ENCODE measurements at places on chromosomes 3 and 15. TPM values are rescaled to one million over a fixed set of nuclear protein-coding genes. Genes with fewer than 3 reads are reported as not detected.

GRCh38 chr15:67980773-67981685, 73.1 kb upstream of the PIAS1 start:
- no peak overlapping the region for H3K27ac ChIP-seq
- no peaks in the 10 kb centered on the region for H3K36me3 ChIP-seq
- DNase-seq: no peak

GRCh38 chr3:144444546-144444945, 472.9 kb downstream of the DIPK2A start:
- no peaks in the 10 kb centered on the region for H3K27me3 ChIP-seq
- no peak for DNase-seq
- no peak overlapping the region for H3K4me3 ChIP-seq
- no peaks in the 10 kb centered on the region for H3K36me3 ChIP-seq

Gene GP9
- 2.6 TPM for total RNA-seq

GRCh38 chr15:72902245-72902918, 118.8 kb upstream of the ADPGK start:
- no peak overlapping the region for H3K4me3 ChIP-seq
- no peaks in the 10 kb centered on the region for H3K36me3 ChIP-seq
- H3K27ac ChIP-seq: no peak overlapping the region
- peaks cover 23% of the 10 kb centered on the region for H3K4me1 ChIP-seq

- H3K27me3 ChIP-seq: no peaks in the 10 kb centered on the region
- no peaks in the 10 kb centered on the region for H3K4me1 ChIP-seq
- no peak overlapping the region for H3K27ac ChIP-seq
These were observed 12.6 kb upstream of the LCTL start for GRCh38 chr15:66578286-66578875.

Gene SI
- not detected for total RNA-seq

GRCh38 chr3:100865442-100865841, 127.8 kb downstream of the ABI3BP start:
- H3K4me3 ChIP-seq: no peak overlapping the region
- no peak overlapping the region for H3K27ac ChIP-seq
- H3K36me3 ChIP-seq: no peaks in the 10 kb centered on the region

GRCh38 chr15:30984118-30984517, 7.3 kb downstream of the MTMR10 start:
- H3K27ac ChIP-seq: peak overlapping the region; percentile 37
- H3K4me3 ChIP-seq: peak overlapping the region; percentile 10
- no peaks in the 10 kb centered on the region for H3K27me3 ChIP-seq
- peaks cover 65% of the 10 kb centered on the region for H3K4me1 ChIP-seq
- DNase-seq: no peak

Gene NR2F2
- total RNA-seq: 50.6 TPM

GRCh38 chr3:171851660-171852058, 8.5 kb downstream of the TMEM212 start:
- no peaks in the 10 kb centered on the region for H3K27me3 ChIP-seq
- no peak overlapping the region for H3K27ac ChIP-seq
- H3K36me3 ChIP-seq: no peaks in the 10 kb centered on the region
- no peak for DNase-seq

- DNase-seq: no peak
- H3K36me3 ChIP-seq: no peaks in the 10 kb centered on the region
- H3K4me1 ChIP-seq: peaks cover 83% of the 10 kb centered on the region
- H3K27me3 ChIP-seq: no peaks in the 10 kb centered on the region
- H3K4me3 ChIP-seq: no peak overlapping the region
These were observed 10.1 kb downstream of the USP3 start for GRCh38 chr15:63514531-63514943.
